ENCODE measurements at places on chromosomes 12 and 14. TPM values are rescaled to one million over a fixed set of nuclear protein-coding genes. Genes with fewer than 3 reads are reported as not detected.

DNA sequence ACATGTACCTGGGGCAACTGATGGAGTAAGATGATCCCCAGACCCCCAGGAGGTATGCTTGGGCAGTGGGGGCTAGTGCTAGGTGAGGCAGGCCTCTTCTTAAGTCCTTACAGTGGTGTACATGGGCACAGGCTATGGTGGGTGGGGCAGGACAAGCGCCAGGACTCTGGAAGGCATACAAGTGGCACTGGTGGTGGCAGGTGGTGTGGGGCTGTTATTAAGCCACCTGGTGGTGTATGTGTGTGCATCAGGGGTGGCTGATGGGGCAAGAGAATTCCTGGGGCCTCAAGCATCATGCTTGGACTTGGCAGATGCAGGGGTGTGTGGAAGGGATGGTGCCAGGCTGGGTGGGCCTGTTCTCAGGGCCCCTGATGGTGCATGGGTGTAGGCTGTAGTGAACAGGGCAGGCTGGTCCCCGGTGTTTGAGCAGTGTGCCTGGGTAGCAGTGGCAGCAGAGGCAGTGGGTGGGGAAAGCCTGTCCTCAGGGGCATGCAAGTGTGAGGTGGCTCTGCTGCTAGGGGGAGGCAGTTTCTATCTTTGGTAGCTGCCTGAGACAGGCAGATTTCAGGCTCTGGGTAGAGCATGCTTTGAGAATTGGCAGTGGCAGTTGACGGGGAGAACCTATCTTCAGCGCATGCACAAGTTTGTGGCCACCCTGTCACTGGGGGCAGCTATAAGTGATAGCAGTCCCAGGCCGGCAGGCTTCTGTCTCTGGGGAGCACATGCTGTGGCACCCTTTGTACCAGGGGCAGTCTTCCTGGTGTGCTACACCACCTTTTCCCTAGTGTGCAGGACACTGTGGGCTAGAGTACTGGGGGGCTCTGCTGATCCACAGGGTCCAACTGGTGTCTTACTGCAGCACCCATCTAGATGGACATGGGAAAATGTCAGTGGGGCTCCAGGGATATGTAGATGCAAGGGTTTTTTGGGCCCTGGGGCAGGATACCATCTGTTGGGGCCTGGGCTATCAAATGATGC lies 52.6 kb upstream of the ABCD2 start:
- no peak for DNase-seq

Gene SERPINA3
- total RNA-seq = 328 TPM

Gene TNFRSF1A
- total RNA-seq = 271 TPM

DNA sequence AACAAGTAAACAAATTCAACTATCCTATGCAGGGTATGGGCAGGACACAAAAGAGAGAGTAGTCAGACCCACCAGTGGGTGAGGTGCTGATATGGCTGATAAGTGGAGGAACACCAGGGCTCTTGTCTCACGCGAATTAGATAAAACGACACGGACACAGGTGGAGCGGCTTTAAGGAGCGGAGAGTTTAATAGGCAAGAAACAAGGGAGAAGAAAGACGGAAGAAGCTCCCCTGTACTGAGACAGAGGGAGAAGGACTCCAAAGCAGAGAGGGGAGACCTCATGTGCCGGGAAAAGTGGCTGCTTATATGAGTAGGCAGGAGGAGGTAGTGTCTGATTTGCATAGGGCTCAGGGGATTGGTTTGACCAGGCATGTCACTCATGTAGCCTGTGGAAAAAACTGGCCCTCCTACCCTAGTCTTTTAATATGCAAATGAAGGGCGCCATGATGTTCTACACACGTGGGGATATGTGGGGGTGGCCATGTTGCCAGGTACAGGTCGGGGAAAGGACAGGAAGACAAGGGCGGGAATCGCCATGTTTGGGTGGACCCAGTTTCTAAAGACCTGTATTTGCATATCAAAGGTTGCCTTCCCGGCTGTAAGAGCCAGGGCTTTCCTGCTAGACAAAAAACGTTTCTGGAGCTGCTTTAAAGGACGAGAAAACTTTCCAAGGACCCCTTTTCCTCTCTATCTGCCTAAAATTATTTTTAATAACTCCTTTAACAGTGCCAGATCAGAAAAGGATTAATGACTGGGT lies 28.8 kb downstream of the RPGRIP1 start:
- DNase-seq = peak; percentile 87

Gene MYH6
- not detected for total RNA-seq

DNA sequence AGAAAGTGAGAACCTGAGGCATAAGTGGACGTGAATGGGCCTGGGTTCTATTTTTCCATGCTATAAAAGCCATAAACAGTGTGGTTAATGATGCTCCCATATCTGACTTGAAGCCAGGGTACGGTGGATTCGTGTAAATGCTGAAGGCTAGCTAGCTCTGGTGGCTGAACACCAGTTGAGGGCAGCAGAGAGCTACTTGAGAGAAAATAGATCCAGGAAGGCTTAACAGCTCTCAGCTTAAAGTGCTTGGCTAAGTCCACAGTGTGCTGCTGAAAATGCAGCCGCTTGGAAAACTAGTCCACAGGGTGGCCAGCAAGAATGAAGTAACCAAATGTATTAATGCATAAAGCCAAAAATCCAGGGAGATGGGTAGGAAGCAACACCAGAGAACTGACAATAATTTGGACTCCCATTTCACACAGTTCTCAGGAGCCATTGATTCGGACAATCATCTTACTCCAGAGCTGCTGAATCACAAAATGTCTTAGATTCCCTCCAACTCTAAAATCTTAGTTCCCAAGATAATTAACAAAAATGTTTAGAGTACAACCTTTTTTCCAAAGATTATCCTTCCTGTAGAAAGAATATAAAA lies 15.0 kb upstream of the FOXG1 start:
- no peak for DNase-seq

GRCh38 chr14:51807356-51807755 lies 53.1 kb upstream of the GNG2 start:
- DNase-seq = no peak

DNA sequence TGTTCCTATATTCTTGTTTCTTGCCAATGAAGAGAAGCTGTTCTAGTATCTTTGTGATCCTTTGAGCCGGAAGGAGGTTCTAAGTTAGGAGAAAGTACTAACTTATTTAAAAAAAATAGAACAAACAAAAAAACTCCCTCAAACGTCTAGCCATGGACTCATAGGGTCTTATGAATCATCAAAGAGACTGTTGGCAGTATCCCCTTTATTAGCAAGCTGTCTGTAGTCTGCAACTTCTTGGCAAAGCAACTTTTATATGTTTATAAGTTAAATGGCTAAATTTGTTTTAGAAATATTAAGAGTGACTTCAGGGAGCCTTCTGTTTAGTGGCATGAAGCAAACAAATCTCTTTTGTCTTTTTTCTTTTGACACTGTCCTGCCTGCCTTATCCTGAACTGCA lies 291.9 kb downstream of the FUT8 start:
- DNase-seq = no peak

DNA sequence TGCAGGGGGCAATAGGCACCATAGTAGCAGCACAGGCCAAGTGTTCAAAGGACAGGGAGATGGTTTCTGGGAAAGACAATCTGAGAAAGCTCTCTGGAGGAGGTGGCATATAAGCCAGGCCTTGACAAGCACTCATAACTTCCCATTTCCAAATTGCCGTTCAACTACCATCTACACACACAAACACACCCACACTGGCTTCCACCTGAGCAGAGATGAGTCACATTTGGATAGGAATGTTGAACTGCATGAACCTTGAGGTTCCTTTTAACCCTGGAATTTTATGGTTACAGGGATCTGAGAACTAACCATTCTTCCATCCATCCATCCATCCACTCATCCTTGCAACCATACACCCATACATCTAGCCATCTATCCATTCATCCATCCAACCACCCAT lies 86.6 kb downstream of the KSR2 start:
- DNase-seq = no peak

DNA sequence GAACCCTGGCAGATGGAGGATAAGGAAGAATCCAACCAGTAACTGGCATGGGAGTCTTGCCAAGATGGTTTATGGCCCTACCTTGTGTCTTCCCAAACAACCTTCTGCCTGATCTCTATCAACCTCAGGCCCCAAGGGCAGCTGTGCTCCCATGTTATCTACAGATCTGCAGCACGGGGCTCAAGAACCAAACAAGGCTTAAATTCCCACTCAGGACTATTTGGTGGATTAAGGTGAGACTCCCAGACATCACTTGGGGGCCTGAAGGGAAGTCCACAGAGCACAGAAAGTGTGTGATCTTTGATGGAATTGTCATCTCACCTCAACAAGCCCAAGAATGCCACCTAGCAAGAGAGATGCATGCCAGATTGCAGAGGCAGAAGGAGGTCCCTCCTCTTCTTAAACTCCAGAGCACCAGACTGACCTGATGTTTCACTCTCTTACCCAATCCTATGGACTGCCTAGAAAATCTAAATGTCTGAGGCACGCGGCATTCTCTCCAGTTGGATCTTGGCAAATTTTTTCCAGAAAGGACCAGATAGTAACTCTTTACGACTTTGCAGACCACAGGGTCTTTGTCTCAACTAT lies 759.5 kb upstream of the TBX3 start:
- no peak for DNase-seq

DNA sequence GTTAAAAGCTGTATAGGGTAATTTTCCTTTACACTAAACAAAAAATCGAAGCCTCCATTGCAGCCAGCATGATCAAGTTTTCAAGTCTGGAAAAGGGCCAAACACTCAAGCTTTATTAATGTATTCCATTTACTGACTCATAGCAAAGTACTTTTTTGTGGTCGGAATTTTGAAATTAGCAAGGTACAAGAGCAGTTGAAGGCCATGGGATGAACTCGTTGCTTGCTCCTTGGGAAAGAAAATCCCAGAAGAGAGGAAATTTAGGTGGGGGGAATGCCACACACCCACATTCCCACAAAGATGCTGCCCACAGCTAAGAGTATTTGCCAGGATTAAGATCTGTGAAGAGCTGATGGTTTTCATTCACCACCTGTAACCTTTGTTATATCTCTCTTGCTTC lies 333.7 kb downstream of the EGLN3 start:
- DNase-seq = no peak

GRCh38 chr14:99326041-99326710 lies 54.2 kb upstream of the BCL11B start:
- peak; percentile 87 for DNase-seq

- no peak for DNase-seq
These were observed 349.4 kb downstream of the PDZRN4 start for GRCh38 chr12:41537522-41537921.

DNA sequence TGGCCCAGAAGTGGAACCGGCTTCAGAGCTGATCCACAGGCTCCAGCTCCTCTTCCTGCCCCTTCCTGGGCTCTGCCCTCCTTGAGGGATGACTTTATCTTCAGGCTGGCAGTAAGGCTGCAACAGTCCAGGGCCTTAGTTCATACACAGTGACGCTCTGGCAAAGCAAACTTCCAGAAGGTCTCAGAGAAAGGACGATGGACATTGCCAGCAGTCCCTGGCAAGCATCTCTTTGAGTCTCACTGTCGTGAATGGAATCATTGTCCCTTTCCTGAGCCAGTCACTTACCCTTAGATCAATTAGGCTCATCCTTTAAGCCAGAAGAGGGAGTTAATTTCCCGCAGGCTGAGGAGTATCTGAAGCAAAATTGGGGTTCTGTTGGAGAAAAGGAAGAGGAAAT lies 8.6 kb downstream of the AK7 start:
- DNase-seq = no peak

DNA sequence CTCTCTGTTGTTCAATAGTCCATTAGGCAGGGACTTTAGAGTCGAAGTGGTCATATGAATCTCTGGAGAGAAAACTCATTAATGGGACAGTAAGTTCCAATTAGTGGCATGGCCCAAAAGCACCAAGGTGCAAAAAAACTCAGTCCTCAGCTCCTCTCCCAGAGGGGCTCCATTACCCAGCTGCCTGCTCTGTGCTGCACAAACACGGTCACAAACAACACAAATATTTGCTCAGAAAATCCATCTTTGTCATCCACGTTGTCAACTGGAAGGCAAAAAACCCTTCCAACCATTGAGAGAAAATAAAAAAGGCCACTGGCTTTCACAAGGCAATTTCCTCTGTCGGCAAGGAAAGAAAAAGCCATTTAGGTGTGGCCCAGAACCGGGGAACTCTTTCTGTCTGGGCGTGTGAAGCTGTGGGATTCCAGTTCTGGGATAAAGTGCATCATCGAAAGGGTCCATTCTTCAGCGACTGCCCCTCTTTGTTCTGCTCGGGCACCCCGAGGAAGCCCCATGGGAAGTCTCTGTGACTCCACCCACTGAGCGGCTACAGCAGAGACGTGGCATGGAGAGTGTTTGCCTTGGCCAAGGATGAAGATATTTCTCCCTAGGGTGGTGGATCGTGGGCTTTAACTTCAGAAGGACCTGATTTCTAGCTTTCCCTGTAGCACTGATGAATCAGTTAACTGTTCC lies 137.6 kb downstream of the VRK1 start:
- no peak for DNase-seq

DNA sequence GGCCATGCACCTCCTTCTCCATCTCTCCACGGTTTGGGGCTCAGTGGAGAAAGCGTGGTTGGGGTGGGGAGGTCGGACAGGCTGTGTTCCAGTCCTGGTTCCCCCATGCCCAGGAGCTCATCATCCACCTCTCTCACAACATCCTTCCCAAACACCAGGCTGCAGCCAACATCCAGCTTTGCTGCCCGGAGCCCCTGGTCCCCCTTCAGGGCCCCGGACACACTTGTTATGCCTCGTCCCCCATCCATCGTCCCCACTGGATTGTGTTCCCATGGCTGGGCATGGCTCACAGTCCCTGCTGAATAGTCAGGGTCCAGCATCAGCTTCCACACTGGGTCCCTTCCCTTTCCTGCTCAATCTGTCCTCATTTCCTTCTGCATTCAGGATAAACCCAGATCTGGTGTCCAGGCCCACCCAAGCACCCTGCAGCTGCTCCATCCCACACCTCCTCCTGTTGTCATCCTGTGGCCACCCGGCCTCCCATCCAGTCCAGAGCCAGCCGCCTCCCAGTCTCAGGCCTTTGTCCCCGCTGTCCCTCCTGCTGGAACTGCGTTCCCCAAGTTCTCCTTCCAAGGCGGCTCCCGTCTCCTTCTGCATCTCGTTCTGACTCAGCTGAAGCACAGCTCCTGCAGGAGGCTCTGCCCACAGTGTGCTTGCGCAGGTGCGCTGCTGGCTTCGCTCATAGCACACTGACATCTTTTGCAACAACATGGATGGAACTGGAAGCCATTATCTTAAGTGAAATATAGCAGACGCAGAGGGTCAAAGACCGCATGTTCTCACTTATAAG lies 211.4 kb upstream of the RTL1 start:
- DNase-seq = no peak

Gene KRT80
- total RNA-seq = 7.9 TPM

Measured in vagina (tissue), 2 donors.